ENCODE measurements at places on chromosomes 1 and 21.

DNA sequence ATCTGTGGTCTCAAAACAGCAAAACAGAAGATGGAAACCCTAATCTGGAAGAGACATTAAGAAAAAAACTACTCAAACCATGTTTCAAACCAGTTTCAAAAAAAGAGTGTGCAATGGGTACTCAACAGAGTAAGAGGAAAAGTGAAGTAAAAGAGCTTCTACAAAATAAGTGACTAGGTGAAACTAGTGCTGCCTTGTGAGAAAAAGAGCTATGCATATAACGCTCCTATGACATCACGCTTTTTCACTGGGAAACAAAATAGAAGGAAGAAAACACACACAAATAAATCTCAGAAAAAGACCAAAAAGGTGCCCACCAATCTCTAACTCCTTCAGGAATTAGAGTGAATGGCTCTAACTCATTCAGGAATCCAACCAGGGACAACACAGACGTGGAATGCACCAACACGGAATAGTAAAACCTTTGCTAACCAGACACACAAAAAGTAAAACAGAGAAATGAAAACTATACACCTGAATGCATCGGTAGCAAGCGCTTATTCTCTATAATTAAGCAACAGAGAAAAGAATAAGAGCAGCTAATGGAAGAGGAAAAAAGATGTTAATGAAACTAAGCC is 1.3 kb downstream of the FOXJ3 start:
- no peak for DNase-seq

GRCh38 chr1:171898941-171899340 is 57.6 kb downstream of the DNM3 start:
- no peak for DNase-seq

DNA sequence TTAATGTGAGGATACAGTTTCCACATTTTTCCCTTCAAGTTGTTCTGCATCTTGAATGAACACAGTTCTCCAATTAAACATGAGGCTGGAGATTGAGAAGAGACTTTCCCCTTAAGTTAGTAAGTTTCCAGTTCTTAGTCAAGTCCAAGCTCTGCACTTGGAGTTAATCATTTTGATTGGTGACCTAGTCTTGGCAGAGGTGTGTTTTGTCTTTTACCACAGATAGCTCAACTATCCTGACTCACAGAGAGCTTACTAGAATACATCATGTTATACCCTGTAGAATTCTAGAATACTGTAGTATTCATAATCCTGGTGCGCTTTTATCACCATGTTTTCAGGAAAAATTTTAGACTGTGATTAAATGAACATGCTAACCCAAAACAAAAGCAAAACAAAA is 129.2 kb downstream of the CYYR1 start:
- no peak for DNase-seq

DNA sequence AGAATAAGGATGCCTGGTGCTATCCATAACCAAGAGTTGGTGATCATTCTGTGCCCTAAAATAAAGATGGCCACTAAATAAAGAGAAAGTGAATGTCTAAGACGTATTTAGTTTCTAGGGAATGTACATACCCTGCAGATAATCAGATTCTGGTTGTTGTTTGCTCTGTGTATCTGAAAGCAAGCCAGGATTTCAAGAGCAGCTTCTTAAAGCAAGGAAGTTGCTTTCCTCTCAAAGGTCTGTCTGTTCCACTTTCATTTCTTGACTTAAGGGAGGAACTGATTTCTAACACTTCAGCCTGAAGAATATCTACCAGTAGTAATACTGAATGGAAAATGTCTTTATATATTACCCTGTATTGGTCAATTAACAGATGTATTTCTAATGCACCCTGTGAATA is 88.8 kb downstream of the KIF1B start:
- no peak for DNase-seq

- no peak for DNase-seq
Measured at GRCh38 chr1:246629030-246629429, 62.8 kb downstream of the CNST start.
